GM13977 (cell line): ENCODE measurements at places on chromosomes 13 and 19.

DNA sequence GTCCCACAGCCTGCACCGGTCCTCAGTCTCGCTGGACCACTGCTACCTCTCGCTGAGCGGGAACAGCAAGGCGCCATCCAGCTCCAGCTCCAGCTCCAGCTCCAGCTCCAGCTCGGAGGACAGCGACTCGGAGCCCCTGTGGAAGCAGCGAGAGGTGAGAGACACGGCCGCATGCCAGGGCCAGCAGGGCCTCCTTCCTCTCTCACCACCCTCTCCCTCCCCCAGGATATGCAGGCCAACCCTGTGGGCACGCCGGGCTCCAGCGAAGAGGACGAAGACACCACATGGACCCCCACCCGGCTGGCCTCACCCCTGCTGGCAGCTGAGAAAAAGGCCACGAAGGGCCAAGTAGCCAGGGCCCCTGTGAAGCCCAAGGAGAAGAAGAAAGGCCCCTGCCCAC lies 7.3 kb downstream of the SIX5 start:
- no peak for DNase-seq

GRCh38 chr19:33383720-33384292 lies 10.3 kb downstream of the CEBPG start:
- DNase-seq = no peak

DNA sequence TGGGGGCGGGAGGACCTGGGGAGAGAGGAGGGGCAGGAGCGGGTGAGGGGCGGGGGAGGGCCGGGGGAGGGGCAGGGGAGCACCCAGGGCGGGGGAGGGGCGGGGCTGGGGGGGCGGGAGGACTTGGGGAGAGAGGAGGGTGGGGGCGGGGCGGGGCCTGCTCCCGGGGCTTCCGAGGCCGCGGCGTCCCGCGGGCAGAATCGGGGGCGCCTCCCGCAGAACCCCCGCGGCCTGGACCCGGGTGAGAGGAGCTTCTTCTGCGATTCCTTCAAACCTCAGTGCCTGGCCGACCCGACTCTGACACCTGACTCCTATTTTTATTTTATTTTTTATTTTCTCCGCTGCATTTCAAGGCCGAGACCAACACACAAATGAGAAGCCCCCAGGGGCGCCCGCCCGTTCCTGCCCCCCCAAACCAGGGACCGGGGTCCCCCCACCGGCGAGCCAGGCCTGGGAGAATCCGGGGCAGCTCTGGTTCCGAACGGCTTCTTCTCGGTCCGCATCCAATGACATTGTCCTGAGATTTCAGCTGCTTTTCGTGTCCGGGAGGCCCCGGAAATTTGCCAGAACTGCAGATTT lies 470 bp upstream of the GRTP1 start:
- peak; percentile 76 for DNase-seq

DNA sequence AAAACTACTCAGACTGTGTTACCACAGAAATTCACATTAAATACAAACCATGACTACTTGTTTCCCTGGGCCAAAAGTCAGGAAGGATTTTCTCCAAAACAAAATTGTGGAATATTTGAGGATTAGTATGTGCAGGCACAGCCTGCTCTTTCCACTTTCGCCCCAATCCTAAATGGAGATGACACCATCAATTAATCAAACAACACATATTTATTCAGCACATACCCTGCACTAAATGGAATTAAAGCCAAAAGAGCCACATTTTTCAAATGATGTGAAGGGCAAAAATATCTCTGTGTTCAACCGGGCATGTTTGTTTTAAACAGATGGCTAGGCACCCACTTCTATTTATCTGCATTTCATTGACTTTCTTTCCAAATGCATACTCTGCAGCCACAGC lies 523.1 kb downstream of the DCT start:
- DNase-seq = no peak

- DNase-seq = peak; percentile 94
Observed at GRCh38 chr19:52942386-52943133, 19.3 kb upstream of the ZNF888 start.

DNA sequence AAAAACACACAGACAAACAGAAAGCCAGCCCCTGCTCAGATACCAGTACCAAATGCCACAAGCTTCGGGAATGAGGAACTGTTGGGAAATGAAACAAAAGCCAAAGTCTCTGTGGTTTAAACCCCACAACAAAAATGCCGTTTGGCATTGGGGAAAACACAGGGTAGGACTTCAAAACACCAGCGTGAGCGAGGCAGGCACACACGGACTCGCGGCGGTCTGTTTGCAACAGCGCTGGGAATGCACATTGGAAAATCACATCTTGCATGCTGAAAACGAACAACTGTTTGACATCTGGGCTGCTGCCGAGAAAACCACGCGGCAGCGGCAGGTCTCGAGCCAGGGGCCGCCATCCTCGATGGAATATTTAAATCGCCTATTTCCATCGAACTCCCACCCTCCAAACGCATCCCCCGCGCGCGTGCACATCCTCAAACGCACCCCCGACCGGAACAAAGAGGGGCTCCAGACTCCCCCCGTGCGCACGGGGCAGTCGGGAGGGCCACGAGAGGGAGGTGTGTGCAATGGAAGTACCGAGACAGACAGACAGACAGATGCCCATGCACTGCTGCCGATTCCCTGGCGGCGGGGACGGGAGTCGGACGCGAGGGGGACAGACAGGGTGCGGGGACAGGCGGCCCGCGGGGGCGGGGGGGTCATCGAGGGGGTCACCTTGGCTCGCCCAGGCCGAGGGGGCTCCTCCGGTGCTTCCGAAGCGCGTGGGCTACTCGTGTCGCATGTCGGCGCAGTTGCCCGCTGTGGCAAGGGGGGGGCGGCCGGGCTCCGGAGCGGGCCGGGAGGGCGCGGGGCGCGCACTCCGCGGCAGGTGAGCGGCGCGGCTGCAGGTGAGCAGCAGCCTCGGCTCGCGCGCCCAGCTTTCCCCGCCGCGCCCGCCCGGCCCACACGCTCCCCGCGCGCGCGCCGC lies at the start of gene GPR12:
GPR12 (minus strand) TSS at position 880 of the 925 bp plus-strand sequence. CDS start 959 bp downstream, outside the sequence.
- no peak for DNase-seq

DNA sequence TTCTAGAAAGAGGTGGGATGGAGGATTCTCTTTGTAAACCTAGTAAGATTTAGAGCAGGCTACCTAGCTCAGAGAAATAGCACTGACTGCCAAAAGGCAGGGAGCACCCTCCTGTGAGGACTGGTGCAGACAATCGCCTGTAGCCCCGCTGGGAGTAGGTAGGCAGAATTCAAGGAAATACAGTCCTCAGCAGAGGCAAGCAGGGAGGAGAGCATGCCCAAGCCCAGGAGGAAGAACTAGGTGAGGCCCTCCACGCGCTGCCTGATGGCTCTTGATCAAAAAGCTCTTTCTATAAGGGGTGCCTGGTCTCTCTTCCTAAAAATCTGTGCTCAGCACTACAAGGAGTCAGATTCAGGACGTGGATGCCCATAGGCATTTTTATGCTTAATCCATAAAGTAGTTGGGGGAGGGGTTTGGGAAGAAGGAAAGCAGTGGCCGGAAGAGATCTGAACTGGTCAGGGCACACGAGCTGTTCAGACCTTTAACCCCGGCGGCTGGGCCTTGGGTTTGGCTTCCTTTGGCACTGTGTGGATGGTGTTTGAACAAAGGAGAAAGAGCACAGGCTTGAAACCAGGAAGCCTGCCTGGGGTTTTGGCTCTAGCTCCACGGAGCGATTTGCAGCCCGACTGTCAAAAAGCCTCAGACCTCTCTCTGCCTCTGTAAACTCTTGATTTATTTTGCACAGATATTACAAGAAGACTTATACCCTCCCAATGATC lies 320.6 kb downstream of the FOXO1 start:
- no peak for DNase-seq

- no peak for DNase-seq
Observed at GRCh38 chr13:48591889-48592687, 59.2 kb upstream of the RCBTB2 start.

DNA sequence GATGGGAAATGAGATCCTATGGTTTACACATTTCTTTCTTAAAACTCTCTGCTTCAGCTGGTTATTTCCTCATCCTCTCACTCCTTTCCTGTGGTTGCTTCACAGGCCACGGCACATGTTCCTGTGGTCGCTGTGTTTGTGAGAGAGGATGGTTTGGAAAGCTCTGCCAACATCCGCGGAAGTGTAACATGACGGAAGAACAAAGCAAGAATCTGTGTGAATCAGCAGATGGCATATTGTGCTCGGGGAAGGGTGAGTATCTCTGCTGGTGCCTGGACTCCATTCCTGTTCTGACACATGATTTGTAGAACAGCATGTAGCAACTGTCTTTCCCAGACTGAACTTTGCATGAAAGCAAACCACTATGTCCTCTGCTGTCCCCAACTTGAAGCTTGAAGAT lies 254.2 kb downstream of the ITGBL1 start:
- no peak for DNase-seq

GRCh38 chr13:98327371-98328270 lies 150.6 kb upstream of the RNF113B start:
- no peak for DNase-seq

DNA sequence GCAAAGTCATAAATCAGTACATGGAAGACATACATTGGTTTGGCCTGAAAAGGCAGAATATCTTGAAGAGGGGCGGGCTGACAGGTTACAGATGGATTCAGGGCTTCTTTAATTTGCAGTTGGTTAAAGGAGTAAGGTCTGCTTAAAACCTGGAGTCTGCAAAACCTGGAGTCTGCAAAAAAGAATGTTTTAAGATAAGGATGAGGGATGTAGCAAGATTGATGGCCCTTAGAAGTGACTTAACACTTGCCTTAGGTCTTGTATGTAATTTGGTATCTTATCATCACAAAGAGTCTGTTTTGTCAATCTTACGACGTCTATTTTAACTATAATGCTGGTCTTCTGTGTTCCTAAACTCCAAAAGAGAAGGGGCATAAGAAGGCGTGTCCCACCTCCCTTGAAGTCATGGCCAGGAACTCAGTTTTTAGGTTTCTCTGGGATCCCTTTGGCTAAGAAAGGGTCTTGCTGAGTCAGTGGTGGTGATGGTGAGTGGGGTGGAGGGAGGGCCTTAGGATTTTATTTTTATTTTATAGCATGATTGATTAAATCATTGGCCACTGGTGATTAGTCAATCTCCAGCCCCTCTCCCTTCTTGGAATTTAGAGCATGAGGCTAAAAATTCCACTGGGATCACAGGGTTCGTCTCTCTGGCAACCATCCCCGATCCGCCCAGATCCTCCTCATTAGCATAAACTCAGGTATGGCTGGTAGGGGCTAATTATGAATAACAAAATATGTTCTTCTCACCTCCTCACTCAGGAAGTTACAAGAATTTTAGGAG lies 10.1 kb upstream of the HAS1 start:
- DNase-seq = no peak

DNA sequence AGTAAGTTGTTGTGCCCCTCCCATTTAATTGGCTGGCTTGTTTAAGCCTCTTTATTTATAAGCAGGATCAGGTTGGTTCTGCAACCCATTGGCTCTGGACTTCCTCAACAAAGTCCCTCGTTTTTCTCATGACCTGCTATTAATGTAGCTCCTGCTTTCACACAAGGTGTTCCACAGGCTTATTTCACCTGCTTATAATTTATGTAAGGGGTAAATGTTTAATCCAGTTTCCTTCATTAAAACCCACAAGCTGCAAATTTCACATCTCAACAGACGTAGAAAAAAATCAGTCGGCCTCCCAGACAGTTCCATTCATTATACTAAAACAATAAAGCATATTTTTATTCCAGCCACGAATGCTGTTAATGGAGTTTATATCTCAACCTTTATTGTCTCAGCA lies 86.1 kb downstream of the TBC1D4 start:
- DNase-seq = no peak

GRCh38 chr19:47729799-47730520 lies 15.4 kb upstream of the NOP53 start:
- DNase-seq = no peak

- no peak for DNase-seq
Observed at GRCh38 chr13:111460548-111461444, 140.4 kb downstream of the TEX29 start.

DNA sequence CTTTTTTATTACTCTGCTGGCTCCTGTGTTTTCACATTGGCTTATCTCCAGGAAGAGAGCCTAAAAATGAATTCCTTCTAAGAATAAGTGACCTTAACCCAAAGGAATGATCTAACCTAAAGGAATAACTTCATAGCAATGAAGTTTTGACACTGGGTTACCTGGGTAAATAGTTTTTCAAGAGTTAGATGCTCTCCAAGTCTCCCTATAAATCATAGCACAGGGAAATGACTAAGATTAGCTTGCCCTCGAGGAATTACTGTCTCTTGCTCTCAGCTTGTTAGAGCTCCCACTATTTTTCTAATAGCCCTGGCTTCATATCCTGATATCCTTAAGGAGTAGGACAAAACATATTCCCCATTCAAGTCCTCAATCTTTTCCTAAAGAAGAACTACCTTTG lies 66.3 kb downstream of the SPRY2 start:
- no peak for DNase-seq

GRCh38 chr13:75410207-75410606 lies 71.8 kb downstream of the TBC1D4 start:
- DNase-seq = no peak

DNA sequence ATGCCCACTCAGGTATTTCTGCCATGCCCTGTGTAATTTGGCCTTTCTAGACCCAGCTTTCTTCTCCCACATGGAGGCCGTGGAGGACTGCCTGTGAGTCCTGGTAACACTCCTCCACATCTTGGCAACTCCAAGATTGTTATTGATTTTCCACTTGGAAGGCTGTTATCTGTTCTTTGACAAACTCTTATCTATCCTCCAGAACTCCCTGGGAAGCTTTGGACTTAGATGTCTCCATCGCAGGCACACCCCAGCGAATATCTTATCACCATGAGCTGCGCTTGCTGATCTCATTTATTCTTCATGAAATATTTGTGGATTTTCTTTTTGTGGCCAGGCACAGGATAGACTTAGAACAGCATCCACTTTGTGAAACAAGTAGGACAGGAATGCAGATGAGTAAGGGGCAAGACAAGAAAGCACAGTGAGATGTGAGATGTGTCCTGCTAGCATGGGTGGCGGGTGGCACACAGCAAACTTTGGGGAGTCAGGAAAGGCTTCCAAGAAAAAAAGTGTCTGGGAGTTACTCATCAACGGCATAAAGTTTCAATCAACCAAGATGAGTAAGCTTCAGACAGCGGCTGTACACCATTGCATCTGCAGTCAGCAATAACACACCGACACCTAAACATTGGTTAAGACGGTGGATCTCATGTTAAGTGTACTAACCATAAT lies 84.5 kb upstream of the IRS2 start:
- no peak for DNase-seq

- DNase-seq = peak; percentile 69
Observed at GRCh38 chr19:55384131-55384919, at the start of gene TMEM238. TMEM238 (minus strand) TSS chr19:55384292; CDS start chr19:55384259, 33 bp downstream.

GRCh38 chr19:955803-956765 lies 28.1 kb upstream of the WDR18 start:
- DNase-seq = no peak

DNA sequence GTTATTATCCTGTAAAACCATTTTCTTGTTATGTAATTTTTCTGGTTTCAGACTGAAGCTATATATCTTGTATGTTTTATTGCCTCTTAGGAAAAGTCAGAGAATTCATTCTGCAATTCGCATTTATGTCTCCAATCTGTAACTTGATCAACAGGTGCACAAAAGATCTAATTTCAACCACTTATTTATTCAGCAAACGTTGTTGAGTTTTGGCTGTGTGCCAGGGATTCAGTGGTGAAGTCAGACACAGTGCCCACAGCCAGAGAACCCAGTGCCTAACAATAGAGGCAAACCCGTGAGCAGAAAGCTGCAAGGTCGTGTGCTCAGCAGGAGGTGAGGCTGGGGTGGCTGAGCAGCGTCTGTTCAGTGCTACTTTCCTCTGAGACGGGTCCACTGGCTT lies 119.5 kb upstream of the MCF2L start:
- no peak for DNase-seq
